Stimulated activated CD4-positive, alpha-beta T cell treated with anti-CD3 and anti-CD28 coated beads, TNF-alpha, amount 100 ng/mL, for 4 hours (primary cell): ENCODE measurements at places on chromosomes 2 and 18.

DNA sequence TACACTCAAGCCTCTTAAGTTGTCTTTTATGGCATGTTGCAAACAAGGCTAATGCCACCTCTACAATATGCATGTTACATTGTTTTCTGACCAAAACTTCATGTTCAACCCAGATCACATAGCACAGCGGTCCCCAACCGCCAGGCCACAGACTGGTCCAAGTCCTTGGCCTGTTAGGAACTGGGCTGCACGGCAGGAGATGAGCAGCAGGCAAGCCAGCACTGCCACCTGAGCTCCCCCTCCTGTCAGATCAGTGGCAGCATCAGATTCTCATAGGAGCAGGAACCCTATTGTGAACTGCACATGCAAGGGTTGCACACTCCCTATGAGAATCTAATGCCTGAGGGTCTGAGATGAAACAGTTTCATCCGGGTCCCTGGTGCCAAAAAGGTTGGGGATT, 324.8 kb upstream of the CHAC2 start:
- no peak for DNase-seq

- DNase-seq = no peak
These were observed 6.2 kb downstream of the KRTCAP3 start for GRCh38 chr2:27448381-27448780.

GRCh38 chr2:200655918-200656580, 70.2 kb downstream of the AOX1 start:
- no peak for DNase-seq

GRCh38 chr2:192166946-192167345, 27.8 kb downstream of the TMEFF2 start:
- DNase-seq = no peak

DNA sequence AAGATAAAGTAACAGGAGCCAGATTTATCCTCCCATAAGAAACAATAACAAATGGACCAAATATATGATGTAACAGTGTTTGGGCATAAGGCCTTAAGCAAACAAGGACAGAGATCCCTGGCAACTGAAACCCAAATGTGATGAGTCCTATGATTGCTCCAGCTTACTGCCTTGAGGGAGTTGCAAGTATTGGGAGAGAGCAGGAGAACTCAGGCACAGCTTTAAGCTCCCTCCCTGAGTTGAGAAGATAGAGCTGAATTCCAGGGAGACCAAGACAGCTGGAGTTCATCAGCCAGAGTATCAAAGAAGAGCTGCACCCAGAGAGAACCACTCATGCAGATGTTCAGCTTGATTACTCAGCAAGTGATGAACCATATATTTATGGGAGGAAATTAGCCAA, 814.5 kb upstream of the RAB6C start:
- DNase-seq = no peak
